ENCODE measurements at places on chromosomes 5 and 9.

- peak; percentile 56 for DNase-seq
These were observed 560 bp downstream of the DOCK2 start for GRCh38 chr5:169637549-169638121.

DNA sequence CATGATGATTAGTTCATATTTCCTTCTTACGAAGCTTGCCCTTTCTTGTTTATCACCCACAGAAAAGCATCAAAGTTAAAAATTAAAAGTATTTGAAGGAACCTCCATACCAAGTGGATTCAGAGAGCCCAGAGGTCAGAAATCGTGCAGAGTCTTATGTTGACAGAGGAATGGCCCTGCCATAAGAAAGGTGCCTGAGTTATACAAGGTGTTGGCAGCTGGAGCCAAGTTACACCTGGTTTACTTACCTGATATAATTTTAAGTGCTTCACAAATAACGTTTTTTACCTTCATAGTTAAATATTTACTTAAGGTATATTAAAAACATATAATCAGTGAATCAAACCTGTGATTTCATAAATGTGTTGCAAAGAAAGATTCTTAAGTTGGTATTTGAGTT is 42.3 kb upstream of the DHFR start:
- no peak for DNase-seq

- no peak for DNase-seq
These were observed 3.9 kb downstream of the RASGRF2 start for GRCh38 chr5:80963966-80964481.

GRCh38 chr9:124390794-124391658 is 24.2 kb downstream of the PSMB7 start:
- DNase-seq = no peak

DNA sequence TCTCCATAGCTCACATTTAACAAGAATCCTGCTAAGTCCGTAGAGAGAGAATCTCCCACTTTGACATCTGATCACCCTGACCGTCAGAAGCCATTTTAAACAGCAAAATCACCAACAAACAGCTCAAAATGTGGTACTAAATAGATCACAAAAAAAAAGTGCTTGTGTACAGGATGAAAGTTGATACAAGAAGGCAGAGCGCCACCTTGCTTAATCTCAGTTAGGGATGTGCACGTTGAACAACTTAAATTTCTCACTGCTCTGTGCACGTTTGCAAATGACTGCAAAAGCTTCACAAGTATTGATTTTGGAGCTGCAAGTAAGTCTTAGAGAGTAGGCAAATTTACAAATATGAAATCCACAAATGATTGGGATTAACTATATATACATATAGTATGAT is 63.1 kb upstream of the NREP start:
- DNase-seq = no peak

DNA sequence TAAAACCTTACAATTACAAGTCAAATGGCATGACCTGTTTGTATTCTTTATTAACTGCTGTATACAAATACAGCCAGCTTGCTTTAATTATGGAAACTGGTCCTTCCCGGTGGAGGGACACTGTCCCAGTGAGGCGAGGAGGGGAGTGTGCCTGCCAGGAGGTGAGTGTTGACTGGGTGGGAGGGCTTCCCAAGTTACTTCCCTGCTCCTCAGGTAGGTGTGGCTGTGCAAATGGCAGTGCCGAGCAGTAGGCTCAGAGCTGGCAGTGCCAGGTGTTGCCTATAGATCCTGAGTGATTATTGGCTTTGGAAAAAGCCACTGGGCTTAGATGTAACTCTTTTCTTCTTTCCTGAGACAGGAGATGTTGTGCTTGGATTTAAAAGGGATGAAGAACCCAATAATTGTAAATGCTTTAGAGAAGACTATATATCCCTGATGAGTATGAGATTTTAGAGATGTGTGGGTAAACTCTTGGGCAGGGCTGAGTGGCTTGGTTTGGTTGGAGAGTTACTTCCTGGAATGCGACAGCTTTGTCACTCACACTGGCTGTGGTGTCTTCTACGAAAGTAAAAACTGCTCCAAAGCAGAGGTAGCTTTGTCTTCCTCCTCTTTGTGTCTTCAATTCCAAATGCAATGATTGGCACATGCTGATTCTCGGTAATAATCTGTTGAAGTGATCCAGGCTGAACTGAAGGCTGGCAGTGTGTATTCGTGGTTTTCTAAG is 43.7 kb downstream of the GLRX start:
- no peak for DNase-seq

GRCh38 chr9:70668751-70669150 is 254.3 kb upstream of the KLF9 start:
- DNase-seq = no peak

- DNase-seq = no peak
These were observed 507.1 kb downstream of the TLE4 start for GRCh38 chr9:80078826-80079225.

GRCh38 chr9:130041648-130042405 is 1.2 kb downstream of the FNBP1 start:
- DNase-seq = no peak

DNA sequence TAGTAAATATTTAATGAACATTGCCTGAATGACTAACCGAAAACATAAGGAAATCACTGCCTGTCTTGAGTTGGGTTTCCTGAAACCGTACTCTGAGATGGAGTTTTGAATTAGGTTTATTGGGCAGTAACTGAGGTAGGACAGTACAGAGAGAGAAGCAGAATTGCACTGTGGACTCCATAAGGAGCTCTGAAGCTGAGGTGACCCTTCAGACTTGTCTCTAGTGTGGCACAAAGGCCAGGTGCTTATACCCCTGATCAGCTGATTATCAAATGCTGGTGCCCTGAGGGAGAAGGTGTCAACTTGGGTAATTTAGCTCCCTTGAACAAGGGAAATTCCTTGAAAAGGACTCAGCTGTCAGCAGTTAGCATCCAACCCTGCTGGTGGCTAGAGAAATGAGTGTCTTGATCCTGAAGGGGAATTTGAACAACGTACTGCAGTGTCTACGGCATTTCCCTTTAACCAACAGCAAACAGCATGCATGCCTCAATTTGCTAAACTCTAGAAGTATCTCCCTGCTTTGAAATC is 135.0 kb upstream of the SMARCA2 start:
- DNase-seq = no peak

DNA sequence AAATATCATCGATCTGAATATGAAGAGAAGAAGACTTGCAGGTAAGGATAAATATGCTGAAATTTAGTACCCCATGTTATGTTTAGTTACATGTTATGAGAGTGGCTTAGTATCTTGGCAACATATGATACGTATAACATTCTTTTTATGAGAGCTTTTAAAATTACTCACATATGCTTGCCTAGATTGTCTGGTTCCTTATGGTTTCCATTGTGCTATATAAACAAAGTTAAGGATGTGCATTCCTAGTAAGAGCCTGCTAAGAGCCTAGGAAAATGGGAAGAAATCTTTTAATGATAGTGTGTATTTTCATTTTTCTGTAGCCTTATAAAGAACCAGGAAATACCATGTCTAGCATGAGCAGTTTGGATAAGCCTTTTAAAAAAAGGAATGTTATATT is 112.0 kb upstream of the KCNN2 start:
- DNase-seq = no peak

GRCh38 chr9:105818903-105819302 is 124.6 kb downstream of the TMEM38B start:
- no peak for DNase-seq

DNA sequence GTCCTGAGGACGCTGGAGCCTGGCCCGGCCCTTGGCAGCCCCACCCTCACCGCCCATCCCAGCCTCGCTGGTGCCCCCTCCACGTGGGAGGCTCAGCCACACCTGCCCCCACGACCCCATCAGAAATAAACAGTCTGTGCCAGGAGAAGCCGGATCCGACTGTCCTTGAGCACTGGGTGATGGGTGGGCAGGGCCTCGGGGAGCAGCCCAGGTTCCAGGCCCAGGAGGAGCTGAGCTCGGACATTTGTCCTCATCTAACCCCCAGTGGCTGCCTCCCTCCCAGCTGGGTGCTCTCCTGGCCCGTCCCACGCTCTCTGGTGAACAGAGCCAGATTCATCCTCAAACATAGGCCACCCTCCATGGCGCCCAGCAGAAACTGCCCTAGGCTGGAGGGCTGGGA is 4.6 kb upstream of the PTGDS start:
- no peak for DNase-seq

- peak; percentile 23 for DNase-seq
These were observed 11.8 kb upstream of the ACTBL2 start for GRCh38 chr5:57494104-57495098.

- no peak for DNase-seq
These were observed 99.9 kb downstream of the MACIR start for GRCh38 chr5:103358305-103358995.

DNA sequence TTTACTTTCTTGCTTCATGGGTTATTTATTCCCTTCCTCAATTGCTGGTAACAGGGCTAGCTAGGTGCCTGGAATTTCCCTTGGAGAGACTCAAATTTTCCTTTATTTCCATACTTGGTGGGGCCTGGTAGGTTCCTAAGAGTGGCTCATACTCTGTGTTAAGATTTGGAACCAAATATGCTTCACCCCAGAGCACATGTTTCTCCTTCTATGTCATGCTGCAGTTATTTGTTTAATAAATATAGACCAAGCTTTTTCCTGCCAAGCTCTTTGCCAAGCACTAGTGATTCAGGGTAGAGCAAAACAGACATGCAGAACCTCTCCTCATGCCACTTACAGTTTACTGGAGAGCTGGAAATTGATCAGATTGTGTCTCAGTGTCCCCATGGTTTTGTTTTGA is 290.3 kb upstream of the SGCD start:
- DNase-seq = no peak

GRCh38 chr5:375921-376798 is 54.6 kb downstream of the AHRR start:
- DNase-seq = no peak

DNA sequence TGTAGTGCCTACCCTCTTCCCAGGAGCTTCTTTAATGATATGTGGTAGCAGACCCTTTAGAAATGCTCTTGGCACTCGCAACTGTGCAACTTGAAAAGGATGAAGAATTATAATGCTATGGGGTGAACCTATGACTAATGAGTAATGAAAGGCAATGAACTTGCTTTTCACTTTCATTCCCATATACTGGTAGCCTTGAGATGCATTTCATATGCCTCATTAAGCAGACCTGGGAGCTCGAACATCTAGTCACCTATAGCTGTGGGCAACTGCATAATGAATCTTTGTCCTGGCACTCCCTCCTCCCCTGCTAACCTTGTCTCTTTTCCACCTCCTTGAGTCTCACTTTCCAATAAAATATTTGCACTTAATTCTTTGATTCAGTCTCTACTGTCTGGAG is 605.9 kb upstream of the DAB2 start:
- DNase-seq = no peak

- DNase-seq = peak; percentile 37
These were observed 19.2 kb downstream of the KCTD16 start for GRCh38 chr5:144189800-144190429.

- DNase-seq = no peak
These were observed 34.6 kb downstream of the RXRA start for GRCh38 chr9:134360897-134361296.

DNA sequence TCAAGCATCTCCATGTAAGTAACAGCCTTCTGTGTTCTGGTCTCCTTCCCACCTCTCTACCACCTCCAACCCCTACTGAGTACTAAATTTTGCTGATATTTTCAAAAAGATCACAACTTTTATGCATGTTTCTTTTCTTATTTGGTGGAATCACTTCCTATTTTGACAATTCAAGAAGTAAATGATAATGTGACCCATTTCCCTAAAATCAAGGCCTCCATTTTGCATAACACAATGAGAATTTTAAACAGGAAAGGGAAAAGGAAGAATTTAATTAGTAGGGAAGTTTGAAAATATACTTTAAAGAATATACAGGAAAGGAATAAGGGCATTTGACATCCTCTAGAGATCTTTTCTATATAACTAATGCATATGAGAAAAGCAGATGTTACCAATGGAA is 212.9 kb upstream of the RASA1 start:
- no peak for DNase-seq

DNA sequence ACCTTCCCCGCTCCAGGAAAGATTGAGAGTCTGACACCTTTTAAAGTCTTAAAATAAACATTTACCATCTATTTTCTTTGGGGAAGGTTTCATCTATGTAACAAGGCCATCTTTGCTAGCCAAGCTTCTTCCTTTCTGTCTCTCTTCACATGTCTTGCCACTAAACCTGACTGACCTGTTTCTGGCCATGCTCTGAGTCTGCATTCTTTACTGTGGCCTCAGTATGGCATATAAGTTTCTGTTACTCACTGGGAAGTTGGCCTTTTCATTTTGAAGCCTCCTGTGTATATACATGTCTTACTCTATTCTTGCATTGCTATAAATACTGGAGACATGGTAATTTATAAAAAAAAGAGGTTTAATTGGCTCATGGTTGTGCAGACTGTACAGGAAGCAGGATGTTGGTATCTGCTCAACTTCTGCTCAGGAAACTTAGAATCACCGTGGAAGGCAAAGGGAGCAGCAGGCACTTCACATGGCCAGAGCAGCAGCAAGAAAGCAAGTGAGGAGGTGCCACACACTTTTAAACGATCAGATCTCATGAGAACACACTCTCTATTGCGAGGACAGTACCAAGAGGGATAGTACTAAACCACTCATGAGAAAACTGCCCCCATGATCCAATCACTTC is 48.1 kb downstream of the KCNV2 start:
- no peak for DNase-seq

- DNase-seq = no peak
These were observed 310.9 kb downstream of the ACTL7B start for GRCh38 chr9:108544866-108545265.

- DNase-seq = no peak
These were observed 33.5 kb upstream of the CKS2 start for GRCh38 chr9:89277454-89277853.

- no peak for DNase-seq
These were observed 194.9 kb downstream of the RFX3 start for GRCh38 chr9:3330792-3331420.

GRCh38 chr9:1048811-1049210 is 1.3 kb upstream of the DMRT2 start:
- no peak for DNase-seq

GRCh38 chr5:76867038-76867437 is 17.2 kb downstream of the S100Z start:
- no peak for DNase-seq

DNA sequence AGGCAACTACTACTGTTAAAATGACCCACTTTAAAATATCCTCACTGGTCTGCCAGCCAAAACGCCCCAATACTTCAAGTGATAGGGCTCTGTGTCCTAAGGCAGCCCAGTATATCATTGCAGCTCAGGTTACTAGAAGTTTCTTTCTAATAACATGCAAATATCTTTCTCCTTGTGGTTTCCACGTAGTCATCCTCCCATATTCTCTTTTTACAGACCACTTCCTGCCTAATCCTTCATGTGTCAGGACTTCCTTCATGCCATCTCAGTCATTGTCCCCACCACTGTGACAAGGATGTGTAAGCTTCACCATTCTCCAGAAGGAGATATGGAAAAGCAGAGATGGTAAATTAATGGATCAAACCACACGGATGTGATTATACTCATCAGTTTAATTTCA is 813.7 kb downstream of the MAT2B start:
- no peak for DNase-seq

DNA sequence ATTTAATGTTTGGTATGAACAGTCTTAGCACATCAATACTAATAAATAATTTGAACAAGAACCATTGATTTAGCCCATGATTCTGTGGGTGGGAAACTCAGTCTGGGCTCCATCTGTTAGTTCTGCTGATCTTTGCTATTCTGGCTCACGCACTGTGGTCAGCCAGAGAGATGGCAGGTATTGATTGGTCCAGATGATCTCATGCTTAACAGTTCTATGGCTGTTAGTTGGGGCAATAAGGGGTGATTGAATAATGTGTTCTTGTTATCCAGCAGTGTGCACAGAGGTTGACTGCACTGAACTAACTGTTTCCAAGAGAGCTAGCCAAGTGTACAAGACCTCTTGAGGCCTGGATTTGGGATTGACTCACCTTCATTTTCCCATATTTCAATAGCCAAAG is 824.3 kb downstream of the SEMA5A start:
- DNase-seq = no peak
